NCI-H187 treated with DMSO at 0.1 percent for 48 hours (cell line): ENCODE measurements at places on chromosomes 3 and 15.

DNA sequence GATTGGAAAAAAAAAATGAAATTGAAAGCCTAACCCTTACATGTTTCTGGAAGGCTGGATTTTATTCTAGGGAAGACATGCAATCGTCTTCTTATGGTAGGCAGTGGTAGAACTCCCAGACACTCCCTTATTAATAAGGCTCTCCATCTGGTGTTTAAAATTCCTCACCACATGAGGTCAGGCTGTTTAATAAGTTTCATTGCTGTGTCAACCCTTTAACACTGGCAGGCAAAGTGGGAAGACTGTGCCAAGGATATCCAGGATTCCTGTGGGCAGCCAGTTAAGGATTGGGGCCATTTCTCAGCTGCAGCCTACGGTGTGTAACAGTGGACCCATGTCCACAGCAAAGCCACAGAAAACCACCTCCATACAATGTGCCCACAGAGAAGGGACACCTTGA, 225.5 kb upstream of the CHRM5 start:
- no peak for DNase-seq

GRCh38 chr3:122694966-122695365, 14.3 kb downstream of the PARP14 start:
- no peak for DNase-seq

DNA sequence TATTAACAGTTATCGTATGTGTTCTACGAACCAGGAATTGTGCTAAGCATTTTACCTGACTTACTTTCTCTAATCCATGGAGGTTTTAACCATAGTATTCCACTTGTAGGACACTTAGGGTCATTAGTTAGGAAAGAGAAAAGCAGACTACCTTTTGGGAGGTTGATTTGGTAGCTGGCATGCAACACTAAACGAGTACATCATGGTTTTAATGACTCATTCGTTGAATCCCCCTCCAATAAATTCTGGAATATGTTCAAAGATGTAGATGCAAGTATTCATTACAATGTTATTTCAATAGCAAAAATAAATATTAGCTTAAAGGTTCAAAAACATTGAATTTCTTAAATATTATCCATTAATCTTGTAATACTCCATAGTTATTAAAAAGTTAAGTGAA, 162.5 kb downstream of the FMN1 start:
- DNase-seq: no peak

DNA sequence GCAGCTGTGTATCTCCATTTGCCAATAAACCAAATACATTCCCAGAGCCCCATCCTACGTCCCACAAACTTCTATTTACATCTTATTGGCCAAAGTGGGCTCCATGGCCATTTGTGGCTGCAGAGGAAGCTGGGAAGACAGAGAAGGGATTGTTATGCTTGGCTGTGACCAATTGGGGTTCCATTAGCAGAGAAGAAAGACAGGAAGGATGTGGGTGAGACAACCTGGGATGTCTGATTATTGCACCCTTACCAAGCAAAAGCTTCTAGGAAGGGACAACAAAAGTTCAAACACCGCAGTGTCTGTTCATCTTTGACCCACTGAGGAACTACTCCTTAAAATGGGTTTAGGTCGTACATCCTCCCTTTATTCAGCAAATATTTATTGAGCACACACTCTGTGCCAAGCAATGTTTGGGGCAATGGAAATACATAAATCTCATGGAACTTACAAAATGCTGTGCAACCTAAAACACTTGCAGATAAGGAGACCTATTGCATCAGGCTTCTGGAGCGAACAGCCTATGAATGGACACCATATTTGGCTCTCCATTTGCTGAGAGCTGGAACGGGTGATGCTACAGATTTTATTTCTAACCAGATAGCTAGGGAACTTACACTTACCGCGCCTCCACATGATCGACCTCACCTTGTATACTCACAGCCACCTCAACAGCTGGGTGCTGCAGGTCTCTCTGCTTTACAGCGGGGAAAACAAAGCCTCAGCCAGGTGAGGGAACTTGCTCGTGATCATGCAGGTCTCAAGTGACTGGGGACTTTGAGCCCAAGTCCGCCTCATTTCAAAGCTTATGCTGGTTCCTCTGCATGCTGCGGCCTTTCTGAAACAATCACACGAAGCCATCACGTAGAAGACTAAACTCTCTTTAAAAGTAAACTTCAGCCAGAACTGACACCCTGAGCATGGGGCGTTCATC, 21.4 kb upstream of the NR2E3 start:
- DNase-seq: no peak

GRCh38 chr15:76938752-76939151, 7.2 kb downstream of the RCN2 start:
- DNase-seq: no peak

GRCh38 chr3:111921181-111921580, 57.6 kb upstream of the ABHD10 start:
- DNase-seq: no peak

DNA sequence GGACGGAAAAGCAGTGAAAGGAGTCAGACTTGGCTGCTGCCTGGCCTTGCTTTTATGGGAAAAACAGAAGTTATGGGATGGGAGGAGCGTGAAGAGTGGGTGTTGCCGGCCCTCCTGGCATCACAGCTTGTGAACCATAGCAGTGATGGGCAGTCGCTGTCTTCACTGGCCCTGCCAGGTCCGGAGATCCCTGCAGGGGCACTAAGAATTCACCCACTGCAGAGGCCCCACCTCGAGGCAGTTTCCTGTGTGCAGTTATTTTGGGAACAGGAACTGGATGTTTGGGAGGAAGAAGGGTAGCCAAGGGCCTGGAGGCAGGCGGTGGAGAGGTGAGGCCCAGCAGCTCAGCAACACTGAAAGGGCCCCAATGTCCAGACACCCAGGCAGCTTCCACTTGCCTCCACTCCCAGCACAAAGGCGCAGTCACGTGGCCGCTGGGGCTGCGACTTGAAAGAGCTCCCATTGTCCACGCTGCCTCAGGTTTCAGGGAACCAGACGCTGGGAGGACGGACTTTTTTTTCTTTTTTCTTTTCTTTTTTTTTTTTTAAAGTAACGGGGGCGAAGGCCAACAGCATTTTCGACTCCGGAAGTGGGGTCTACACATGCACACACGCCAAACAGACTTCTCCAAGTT, 255.6 kb downstream of the ZNF621 start:
- DNase-seq: peak; percentile 1

- DNase-seq: no peak
These were observed 2.1 kb upstream of the RAP2B start for GRCh38 chr3:153159771-153160397.

DNA sequence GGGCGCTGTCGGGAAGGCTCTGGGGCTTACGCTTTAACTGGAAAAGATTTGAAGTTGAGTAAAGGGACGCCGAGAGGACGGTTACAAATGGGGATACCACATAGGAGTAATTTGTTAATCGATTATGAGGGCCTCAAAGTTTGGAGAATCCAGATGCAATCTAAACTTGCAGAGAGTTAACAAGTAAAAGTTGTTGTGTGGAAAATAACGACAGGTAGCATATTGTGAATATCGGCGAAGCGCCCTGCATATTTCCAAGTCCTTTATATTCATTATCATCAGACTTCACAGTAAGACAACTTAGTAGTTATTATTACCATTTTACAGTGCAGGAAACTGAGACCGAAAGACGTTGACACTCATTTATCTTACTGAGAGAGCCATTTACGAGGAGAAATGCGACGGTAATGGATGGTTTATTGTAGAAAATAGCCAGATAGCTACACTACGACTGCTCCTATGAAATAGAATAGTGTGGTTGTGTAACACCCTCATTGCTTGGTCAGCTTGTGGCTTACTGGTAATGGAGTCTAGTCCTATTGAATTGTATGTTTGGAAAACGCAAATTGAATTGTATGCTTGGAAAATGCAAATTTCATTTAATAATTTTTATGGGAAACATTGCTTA, 700 bp downstream of the MKRN2 start:
- no peak for DNase-seq

GRCh38 chr3:117435506-117435905, 725.9 kb downstream of the TUSC7 start:
- DNase-seq: no peak

- no peak for DNase-seq
These were observed 479.9 kb downstream of the OCA2 start for GRCh38 chr15:27619204-27619603.

- DNase-seq: no peak
These were observed 71.3 kb downstream of the C3orf70 start for GRCh38 chr3:185081521-185081920.
